ENCODE measurements at places on chromosomes 7 and 10. TPM values are rescaled to one million over a fixed set of nuclear protein-coding genes. Genes with fewer than 3 reads are reported as not detected.

- H3K27ac ChIP-seq = no peak overlapping the region
- no peaks in the 10 kb centered on the region for H3K27me3 ChIP-seq
- DNase-seq = no peak
- no peaks in the 10 kb centered on the region for H3K36me3 ChIP-seq
- H3K4me1 ChIP-seq = peaks cover 6% of the 10 kb centered on the region
These were observed 25.8 kb upstream of the GPR141 start for GRCh38 chr7:37657816-37658215.

DNA sequence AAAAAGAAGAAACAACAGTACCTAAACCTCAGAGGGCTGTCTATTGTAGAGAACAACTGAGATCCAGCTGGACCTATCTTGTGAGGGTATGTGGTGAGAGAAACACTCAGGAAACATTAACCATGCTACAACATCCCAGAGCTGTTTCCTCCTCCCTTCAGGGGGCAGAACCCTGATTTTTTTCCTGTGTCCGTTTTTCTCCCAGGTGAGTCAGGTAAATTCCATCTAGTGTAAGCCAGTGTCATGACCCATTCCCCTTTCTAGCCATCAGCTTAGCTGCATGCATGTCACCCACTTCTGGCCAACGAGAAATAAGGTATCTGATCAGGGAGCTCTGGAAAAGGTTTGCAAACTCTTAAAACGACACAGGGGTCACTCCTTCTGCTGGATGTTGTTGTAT, 103.8 kb downstream of the DNMBP start:
- H3K27me3 ChIP-seq = no peaks in the 10 kb centered on the region
- no peak overlapping the region for H3K4me3 ChIP-seq
- peaks cover 7% of the 10 kb centered on the region for H3K36me3 ChIP-seq
- no peak overlapping the region for H3K27ac ChIP-seq
- DNase-seq = no peak

DNA sequence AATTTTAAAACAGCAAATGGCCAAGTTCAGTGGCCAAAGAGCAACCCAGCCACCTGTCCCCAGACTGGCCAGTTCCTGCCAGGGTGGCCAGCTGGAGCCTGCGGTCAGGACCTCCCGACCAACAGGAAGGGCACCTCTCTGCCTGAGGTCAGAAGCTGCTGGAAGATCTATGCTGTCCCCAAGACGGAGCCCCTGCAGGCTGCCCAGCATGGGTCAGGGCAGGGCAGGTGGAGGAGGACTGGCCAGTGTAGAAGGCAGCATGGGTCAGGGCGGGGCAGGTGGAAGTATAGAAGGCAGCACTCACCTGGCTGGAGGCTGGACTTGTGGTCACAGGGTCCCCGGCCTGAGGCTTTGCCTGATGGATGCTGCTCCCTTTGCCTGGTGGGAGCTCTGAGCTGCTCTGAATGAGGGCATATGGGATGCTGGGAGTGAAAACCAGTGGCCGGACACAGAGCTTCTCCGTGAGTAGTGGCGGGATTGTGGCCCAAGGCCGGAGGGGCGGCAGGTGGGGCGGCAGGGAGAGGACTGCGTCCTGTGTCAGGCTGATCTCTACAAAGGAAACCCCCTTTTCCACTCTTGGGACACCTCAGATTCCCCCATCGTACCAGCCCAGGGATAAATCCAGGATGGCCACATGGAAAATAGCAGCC, 229.2 kb downstream of the TCERG1L start:
- H3K4me1 ChIP-seq = peaks cover 11% of the 10 kb centered on the region
- H3K36me3 ChIP-seq = no peaks in the 10 kb centered on the region
- H3K27ac ChIP-seq = no peak overlapping the region
- no peaks in the 10 kb centered on the region for H3K27me3 ChIP-seq
- no peak overlapping the region for H3K4me3 ChIP-seq

DNA sequence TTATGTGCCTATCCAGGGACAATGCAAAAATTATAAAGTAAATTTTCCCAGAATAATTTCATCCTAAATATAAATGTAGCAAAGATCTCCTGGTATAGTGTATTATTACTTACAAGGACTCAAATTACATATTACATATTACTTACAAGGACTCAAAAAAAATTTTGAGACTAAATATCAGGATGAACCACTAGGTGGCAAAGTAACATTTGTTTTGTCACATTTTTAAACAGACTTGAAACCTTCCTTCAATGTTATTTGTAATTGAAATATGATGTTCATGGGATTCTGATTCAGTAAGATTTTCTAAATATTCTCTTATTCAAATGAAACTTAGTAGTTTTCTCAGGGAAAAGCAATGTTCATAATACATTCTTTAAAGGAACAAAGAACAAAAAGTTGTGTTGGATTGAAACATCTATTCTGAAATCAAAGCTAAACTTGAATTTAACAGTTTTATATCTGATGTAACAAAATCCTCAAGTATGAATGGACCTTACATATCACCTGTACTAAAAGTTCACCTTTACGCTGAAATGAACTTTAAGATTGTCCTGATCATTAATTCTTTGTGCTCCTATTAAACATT, 74.3 kb upstream of the GNAI1 start:
- H3K4me1 ChIP-seq = no peaks in the 10 kb centered on the region
- no peaks in the 10 kb centered on the region for H3K27me3 ChIP-seq
- H3K36me3 ChIP-seq = no peaks in the 10 kb centered on the region
- H3K27ac ChIP-seq = no peak overlapping the region
- DNase-seq = no peak
- H3K4me3 ChIP-seq = no peak overlapping the region

DNA sequence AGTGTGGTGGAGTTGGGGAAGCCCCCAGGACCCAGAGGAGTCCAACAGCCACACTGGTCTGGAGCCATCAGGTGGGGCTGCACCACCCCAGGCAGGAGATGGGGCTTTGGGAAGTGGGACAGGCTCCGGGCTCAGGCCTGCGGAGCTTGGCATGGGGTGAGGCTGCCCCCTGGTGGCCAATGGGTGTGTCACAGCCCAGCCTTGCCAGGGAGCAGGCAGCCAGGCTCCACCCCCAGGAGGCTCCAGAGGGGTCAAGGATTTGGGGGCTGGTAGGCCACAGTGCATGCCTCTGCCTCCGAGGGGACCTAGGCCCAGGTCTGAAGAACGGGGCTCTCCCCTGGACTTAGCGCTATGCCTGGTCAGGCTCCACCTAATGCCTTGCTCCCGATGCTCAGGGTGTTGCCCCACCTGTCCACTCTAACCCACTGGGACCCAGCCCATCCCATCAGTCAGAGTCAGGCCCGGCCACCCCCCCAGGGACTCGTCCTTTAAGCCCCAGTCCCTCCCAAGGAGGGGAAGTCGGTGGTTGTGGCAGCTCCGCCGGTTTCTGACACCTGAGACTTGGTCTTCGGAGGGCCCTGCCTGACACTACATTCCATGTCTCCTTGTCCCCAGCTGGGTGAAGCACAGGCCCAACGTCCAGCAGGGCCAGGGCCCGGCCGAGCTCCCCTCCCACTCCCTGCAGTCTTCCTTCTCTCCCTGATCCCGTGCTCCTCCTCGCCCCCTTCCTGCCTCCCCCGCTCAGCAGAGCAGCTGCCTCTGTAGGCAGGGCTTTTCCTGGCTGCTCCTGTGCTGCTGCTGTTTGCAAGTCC, 11.3 kb upstream of the SAMD8 start:
- peak; percentile 88 for DNase-seq
- H3K27me3 ChIP-seq = no peaks in the 10 kb centered on the region

- DNase-seq = peak; percentile 62
- H3K27ac ChIP-seq = peak overlapping the region; percentile 97
- peak overlapping the region; percentile 86 for H3K4me3 ChIP-seq
- peaks cover 32% of the 10 kb centered on the region for H3K4me1 ChIP-seq
These were observed 43.2 kb downstream of the DPYSL4 start for GRCh38 chr10:132229834-132230556.

DNA sequence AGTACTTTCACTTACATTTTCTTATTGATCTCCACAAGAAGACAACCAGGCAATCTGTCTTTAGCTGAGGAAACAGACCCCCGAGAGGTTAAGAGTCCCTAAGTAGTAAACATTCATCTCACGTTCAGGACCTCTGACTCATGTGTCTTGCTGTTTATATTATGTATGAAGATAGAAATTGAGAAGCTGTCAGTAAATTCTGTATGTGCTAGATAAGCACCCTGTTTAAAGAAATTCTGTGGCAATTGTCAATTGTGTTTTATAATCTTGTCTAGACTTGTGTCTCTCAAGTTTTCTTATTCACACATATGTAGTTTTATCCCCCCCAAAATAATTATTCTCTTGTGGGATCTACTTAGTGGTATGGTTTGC, 14.5 kb downstream of the ADK start:
- no peak for DNase-seq
- no peak overlapping the region for H3K27ac ChIP-seq

DNA sequence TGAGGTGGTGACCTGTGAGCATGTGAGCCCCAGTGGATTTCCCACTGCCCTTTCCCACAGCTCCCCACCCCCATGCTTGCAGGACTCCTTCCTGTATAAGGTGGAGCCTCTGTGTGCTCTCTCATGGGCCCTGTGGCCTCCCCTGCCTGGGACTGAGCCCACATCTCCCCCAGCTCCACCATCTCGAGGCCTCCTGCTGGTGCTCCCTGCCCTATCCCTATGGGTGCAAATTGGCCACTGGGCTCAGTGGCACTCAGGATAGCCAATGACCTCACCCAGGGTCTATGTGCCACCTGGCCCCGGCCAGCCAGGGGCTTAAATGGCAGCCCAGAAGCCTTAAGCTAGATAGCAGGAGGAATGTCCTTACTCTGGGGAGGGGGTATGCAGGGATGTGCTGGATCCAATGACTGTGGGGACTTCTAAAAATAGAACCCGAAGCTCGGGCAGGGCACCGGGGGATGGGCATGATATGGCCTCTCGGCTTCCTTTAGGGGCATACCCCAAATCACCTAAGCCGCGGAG, 2.0 kb downstream of the LDB3 start:
- H3K27ac ChIP-seq = no peak overlapping the region
- H3K4me3 ChIP-seq = no peak overlapping the region
- DNase-seq = no peak
- H3K36me3 ChIP-seq = no peaks in the 10 kb centered on the region
- H3K27me3 ChIP-seq = no peaks in the 10 kb centered on the region

DNA sequence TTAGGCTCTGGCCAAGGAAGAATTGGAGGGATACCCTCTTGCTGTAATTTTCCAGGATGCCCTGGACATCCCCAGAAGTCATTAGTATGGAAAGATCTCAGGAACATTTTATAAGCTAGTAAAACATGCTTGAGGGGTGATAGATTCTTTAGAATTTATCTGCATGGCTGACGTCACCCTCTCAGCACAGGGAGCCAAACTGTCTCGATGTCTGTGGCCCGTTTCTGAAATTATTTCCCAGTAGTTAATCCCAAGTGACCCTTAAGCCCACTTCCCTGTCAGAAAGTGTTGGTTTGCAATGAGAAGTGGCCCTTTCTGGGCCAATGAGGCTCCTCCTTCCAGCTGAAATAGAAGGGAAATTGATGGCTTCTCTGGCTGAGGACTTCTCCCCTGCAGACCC, 184.5 kb upstream of the BMPER start:
- no peak overlapping the region for H3K27ac ChIP-seq
- DNase-seq = no peak
- H3K27me3 ChIP-seq = no peaks in the 10 kb centered on the region
- no peaks in the 10 kb centered on the region for H3K4me1 ChIP-seq
- no peaks in the 10 kb centered on the region for H3K36me3 ChIP-seq

DNA sequence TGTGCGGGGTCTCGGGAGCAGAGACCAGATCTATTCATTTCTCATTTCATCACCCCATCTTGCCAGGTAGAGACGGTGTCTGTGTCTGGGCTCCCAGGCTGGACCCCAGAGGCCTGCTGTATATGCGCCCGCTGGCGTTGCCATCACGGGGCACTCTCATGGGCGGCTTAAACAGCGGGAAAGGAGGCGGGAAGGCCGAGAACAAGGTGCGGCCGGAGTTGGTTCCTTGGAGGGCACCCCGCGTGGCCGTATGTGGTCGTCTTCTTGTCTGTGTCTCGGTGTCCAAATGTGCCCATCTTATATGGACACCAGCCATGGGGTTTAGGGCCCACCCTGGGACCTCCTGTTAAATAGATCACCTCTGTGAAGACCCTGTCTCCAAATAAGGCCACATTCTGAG, 2.1 kb upstream of the CFAP46 start:
- DNase-seq = peak; percentile 21
- no peak overlapping the region for H3K27ac ChIP-seq
- H3K4me3 ChIP-seq = no peak overlapping the region
- H3K36me3 ChIP-seq = no peaks in the 10 kb centered on the region

- peaks cover 6% of the 10 kb centered on the region for H3K4me1 ChIP-seq
- H3K27me3 ChIP-seq = no peaks in the 10 kb centered on the region
- H3K4me3 ChIP-seq = peak within 1 kb of the TSS; percentile 99
- peak; percentile 91 for DNase-seq
- H3K36me3 ChIP-seq = peaks cover 1% of the 10 kb centered on the region
- peak within 1 kb of the TSS; percentile 100 for H3K27ac ChIP-seq
These were observed at the start of gene UBE2H for GRCh38 chr7:129952653-129953560. TSS of gene UBE2H (minus strand) at chr7:129952960. CDS start at chr7:129952555, 405 bp downstream.

GRCh38 chr7:36456138-36456537, 66.5 kb downstream of the ANLN start:
- H3K36me3 ChIP-seq = peaks cover 24% of the 10 kb centered on the region
- no peak overlapping the region for H3K27ac ChIP-seq
- no peaks in the 10 kb centered on the region for H3K4me1 ChIP-seq
- DNase-seq = no peak

GRCh38 chr7:491292-491957, 28.2 kb downstream of the PDGFA start:
- H3K27me3 ChIP-seq = peaks cover 16% of the 10 kb centered on the region
- no peak for DNase-seq
- no peak overlapping the region for H3K4me3 ChIP-seq
- H3K36me3 ChIP-seq = no peaks in the 10 kb centered on the region
- no peak overlapping the region for H3K27ac ChIP-seq

DNA sequence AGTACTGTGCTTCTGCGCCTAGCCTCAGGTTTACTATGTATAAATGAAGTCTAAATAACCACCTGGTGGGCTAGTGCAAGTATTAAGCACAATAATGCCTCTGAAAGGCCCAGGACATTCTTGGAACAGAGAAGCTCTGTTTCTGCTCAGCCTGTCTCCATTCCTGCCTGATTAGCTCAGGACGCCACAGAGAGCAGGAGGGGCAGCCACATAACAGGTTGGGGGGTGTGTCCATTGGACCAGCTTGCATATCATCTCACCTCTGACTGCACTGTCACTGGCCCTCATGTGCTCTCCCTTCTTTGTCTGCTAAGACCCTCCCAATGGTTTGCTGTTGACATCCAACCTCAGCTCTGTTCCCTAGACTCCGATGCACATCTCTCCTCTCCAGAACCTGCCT, 52.8 kb upstream of the IKZF1 start:
- no peak for DNase-seq
- H3K4me3 ChIP-seq = no peak overlapping the region
- peaks cover 26% of the 10 kb centered on the region for H3K36me3 ChIP-seq
- no peaks in the 10 kb centered on the region for H3K27me3 ChIP-seq
- no peak overlapping the region for H3K27ac ChIP-seq

Gene NCOA4
- total RNA-seq = 106 TPM

Gene UNCX
- not detected for total RNA-seq

Gene ITPRID1
- not detected for total RNA-seq

Gene C10orf105
- total RNA-seq = 0.30 TPM

Gene DNAH11
- 0.43 TPM for total RNA-seq

Gene LRGUK
- total RNA-seq = 0.17 TPM

Gene BBS9
- 17.2 TPM for total RNA-seq

Gene CALHM3
- total RNA-seq = 0.17 TPM

Gene CALML3
- not detected for total RNA-seq

Gene KAT6B
- total RNA-seq = 47.2 TPM

Gene TDRD1
- total RNA-seq = 0.08 TPM

Measured in activated naive CD8-positive, alpha-beta T cell treated with anti-CD3 and anti-CD28 coated beads, Interleukin-2, amount 10 ng/mL, durations not matched to agents 7 days and 5 days (primary cell).